ENCODE measurements at places on chromosomes 3 and 15.

- DNase-seq, result no peak
These were observed 7.0 kb upstream of the CTSH start for GRCh38 chr15:78951841-78952238.

DNA sequence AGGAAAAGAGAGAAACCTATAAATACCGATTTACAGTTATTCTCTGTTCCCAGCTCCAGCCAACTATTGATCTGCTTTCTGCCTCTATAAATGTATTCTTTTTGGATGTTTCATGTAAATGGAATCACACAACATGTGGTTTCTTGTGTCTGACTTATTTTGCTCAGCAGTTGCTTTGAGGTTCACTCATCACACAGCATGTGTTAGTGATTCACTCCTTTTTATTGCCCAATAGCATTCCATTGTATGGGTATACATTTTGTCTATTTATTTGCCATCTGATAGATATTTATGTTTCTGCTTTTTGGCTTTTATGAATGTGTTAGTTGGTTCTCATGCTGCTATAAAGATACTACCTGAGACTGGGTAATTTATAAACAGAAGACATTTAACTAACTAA lies 23.6 kb downstream of the CCR1 start:
- DNase-seq, result no peak

DNA sequence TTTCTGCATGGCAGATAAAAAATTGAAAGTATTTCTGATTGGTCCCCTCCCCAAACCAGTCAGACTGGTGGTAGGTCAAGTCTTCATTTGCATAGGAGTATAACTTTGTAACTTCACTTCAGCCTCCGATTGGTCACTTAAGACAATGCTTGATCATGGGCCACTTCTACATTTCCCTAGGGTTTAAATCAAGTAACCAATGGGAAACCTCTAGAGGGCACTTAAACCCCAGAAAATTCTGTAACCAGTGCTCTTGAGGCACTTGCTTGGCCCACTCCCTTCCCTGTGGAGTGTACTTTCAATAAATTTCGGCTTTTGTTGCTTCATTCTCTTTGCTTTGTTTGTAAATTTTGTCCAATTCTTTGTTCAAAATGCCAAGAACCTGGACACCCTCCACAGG lies 225.5 kb downstream of the ARPP21 start:
- DNase-seq, result no peak

DNA sequence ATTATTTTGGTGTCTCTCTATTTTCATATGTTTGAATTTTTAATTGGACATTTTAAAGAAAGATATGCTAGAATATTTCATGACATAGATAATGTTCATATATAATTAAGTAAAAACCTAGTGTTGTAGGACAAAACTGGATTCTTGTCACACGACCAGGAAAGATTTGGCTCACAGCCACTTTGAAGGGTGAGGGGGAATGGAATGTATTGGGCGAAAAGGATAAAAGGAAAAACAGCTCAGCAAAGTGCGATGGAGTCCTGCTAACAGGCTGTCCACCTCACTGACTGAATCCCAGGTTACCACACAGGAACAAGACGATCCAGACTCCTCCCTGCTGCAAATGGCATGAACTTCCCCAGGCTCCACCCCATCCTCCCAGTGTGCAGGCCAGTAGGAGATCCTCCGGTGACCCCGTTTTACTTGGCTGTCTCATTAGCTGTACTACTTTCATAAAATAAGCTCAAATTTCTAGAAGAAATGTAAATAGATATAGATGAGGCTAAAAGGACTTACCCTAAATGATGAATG lies 186.2 kb downstream of the CD47 start:
- DNase-seq, result no peak

- DNase-seq, result no peak
These were observed 19.2 kb upstream of the TKT start for GRCh38 chr3:53274938-53275605.

- no peak for DNase-seq
These were observed 482.1 kb downstream of the IL5RA start for GRCh38 chr3:2628117-2628516.

DNA sequence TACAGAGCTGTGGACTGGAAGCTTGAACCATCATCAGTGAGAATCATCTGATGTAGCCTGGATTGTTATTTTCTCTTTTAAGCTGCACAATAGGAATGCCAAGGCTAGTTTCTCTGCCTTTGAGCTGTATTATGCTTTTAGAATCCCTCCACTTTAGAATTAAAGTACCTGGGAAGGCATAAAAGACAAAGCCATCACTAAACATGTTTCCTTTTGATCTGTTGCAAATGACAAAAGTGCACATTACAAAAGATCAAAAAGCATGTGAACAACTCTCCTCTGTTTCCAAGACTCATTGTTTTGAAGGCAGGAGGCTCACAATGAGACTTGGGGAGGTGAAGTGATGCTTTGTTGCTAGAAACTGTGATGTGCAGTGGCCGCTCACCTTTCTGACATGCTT lies 51.8 kb downstream of the LARS2 start:
- DNase-seq, result no peak

GRCh38 chr3:21331321-21331720 lies 419.7 kb downstream of the ZNF385D start:
- no peak for DNase-seq

DNA sequence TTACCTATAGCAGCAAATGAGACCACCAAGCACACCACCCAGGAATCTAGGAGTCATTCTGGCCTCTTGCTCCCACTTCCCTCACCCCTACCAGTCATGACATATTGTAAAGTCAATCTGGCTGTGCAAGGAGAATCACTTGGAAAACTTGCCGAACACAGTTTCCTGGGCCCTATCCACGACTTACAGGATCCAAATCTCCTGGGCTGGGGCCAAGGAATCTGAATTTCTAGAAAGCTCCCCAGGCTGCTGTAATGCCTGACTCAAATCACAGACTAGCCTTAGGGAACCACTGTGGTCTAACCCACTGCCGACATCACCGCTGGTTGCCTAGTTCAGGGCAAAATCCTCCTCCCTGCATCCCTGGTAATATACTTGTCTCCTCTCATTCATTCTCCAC lies 4.2 kb upstream of the CRABP1 start:
- DNase-seq, result no peak

GRCh38 chr3:104676241-104676640 lies 690.5 kb upstream of the ALCAM start:
- no peak for DNase-seq

GRCh38 chr3:52471371-52472238 lies 16.2 kb downstream of the NISCH start:
- no peak for DNase-seq

- DNase-seq, result no peak
These were observed 33.1 kb downstream of the CRTAP start for GRCh38 chr3:33146791-33147445.

DNA sequence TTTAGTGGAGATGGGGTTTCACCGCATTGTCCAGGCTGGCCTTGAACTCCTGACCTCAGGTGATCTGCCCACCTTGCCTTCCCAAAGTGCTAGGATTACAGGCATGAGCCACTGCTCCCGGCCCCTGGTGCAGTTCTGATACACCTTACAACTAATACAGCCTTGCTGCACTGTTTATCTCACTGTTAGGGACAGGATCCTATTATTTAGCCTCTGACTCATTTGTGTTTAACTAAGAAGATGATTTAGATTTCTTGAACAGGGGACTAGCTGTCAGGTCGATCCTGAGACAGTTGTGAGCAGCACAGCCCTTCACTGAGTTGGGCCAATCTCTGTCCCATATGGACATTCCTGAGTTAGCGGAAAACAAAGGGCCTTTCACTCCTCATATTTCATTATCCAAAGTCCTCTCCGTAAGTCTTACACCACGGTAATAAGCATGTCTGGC lies 19.2 kb downstream of the GYG1 start:
- no peak for DNase-seq

DNA sequence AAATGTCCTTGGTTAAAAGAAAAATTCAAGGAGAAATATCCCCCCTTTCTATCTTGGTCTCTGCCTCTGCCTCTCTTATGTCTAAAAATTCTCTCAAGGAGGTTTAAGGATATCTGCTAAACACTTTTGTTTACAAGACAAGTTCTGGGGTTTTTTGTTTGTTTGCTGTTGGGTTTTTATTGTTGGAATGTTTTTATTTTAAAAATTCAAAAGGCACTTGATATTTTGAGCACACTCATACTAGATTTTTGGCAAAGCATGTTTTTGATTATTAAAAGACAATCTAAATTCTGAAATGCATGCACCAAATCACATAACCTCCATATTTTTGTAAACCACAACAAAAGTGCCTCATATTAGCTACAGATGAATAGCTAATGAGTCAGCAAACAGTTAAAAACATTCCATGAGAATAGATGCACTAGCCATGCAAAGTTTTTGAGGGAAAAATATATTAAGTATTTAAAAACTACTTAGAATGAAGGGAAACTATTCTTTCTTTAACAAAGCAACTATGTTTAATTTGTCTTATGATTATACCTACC lies 84.6 kb downstream of the ZBTB20 start:
- no peak for DNase-seq

DNA sequence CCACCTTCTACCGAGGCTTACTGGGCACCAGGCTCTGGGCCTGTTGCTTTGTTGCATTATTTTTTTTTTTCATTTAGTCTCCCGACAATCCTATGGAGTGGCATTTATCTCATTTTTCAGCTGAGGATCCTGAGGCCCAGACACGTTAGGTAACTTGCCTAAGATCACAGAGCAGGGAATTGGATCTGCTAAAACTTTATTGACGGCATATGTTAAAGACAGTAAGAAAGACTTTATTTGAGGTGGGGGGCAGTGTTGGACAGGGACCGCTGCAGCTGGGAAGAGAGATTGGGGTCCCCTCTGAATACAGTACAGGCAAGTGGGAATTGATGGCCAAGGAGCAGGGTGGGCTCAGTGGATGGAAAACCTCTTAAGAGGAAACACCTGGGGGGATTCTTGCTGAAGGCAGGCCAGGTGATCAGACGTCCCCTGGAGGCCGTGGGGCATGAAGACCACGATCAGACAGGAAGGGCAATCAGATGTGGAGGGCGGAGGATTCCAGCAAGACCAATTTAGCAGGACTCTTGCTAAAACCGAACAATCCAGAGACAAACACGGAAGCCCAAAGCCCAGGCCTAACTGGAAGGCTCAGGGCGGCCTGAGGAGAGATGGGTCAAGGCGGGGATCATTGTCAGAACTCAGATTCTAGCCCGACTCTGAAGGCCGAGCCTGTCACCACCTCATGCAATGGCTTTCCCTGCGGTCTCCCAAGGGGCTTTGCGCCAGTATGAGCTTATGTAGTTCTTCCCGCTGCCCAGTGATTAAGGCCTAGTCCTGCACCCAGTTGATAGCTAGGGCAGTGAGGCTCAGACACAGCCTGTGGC lies 53.7 kb downstream of the RGMA start:
- DNase-seq, result no peak

- peak; percentile 0 for DNase-seq
These were observed 864 bp upstream of the NEO1 start for GRCh38 chr15:73051391-73051806.

- DNase-seq, result no peak
These were observed 77.2 kb upstream of the AGBL1 start for GRCh38 chr15:86002444-86002843.
